Brain microvascular endothelial cell (primary cell): ENCODE measurements at places on chromosomes 5 and 9.

- DNase-seq: no peak
These were observed 20.2 kb downstream of the ALDH1A1 start for GRCh38 chr9:72932619-72933018.

GRCh38 chr5:121862801-121863200 lies 11.1 kb downstream of the FTMT start:
- DNase-seq: no peak

DNA sequence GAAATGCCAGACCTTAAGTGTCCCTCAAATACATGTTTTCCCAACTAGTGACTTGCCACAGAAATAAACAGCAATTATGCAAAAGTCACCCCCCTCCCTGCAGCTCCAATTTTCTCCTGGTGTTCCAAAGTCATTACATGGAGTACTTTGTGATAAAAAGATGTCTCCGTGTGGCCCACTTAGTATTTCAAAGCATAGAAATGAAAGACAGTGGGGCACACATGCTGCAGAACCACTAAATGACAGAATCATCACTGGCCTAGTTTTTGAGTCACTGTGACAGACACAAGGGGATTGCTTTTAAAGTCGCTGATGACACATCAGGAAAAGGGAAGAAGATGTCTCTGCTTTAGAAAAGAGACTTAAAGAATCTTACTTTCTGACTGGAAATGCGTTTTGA lies 323.4 kb downstream of the PSAT1 start:
- no peak for DNase-seq

- no peak for DNase-seq
These were observed 3.4 kb upstream of the RHOBTB3 start for GRCh38 chr5:95727764-95728191.

DNA sequence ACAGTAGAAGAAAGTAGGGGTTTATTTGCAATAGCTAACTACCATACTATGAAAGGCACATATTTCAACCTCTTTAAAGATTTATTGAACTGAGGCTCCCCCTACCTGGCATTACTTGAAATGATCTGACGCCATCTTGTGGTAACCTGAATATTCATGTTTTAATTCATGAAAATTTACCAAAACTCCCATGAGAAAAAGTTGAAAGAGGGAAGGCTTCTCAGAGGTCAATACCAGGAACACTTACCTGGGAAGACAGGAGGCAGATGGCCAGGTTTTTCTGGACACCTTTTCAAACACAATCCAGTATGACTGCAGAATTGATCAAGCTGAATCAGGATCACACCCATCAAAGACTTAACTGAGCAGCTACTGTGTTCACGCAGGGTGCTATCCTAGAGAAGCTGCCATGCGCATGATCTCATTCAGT lies 9.4 kb downstream of the PRELID2 start:
- DNase-seq: no peak

DNA sequence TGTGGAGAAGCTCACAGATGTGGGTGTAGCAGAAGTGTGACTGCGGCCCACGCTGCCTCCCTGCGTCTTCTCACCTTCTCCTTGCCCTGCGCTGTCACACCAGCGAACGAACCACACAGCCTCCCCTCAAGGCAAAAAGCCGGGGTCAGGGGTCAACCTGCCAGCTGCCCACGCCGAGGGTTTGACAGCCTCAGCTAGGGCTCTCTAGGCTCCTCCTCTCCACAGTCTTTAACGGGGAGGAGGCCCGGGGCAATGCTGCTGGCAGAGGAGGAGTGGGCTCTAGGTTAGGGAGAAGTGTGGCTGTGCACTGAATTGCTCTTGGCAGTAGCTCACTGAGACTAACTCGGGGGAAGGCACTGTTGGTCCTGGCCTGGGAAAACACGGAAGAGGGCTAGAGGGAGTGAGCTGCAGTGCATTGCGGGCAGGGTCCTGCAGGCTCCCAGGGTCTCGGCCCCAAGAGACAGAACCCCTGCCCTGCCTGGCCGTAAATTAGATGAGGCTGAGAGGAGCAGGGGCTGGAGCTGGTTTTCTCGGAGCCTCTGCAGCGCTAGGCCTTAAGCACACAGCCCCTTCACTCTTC lies 4.2 kb upstream of the TRIM52 start:
- DNase-seq: no peak

GRCh38 chr5:113271015-113271414 lies 163.8 kb downstream of the TSSK1B start:
- peak; percentile 58 for DNase-seq

- no peak for DNase-seq
These were observed 405.7 kb upstream of the IRX2 start for GRCh38 chr5:3157214-3157613.

- DNase-seq: no peak
These were observed 16.4 kb downstream of the CSF1R start for GRCh38 chr5:150069672-150070627.

GRCh38 chr9:14906644-14907359 lies 3.4 kb downstream of the FREM1 start:
- no peak for DNase-seq

DNA sequence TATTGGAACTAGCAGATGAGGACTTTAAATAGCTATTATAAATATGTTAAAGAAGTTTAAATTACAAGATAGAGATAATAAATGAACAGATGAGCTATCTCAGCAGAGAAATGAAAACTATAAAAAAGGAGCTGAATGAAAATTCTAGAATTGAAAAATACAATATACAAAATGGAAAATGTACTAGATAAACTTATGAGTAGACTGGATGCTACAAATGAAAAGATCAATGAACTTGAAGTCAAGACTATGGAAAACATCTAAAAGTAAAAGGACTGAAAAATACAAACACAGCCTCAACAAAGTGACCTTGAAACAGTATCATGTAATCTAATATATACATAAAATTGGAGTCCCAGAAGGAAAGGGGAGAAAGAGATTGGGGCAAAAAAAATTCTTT lies 10.7 kb upstream of the PDLIM4 start:
- DNase-seq: no peak

DNA sequence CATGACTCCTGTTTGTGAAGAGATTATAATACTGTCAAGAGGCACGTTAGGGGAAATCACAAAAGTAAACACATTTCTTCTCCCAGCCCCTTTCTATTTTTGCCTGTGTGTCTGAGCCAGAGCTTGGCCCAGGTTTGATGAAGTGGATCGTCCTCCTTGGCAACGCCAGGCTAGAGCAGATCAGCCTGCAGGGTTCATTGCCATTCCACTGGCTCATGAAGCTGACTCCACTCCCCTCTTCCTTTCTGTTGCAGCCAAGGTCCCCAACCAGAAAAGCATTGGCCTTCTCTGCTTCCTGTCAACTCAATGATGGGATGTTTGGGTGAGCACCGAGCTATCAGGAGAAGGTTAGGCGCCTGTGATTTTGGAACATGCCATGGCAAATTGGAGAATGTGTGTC lies 3.3 kb downstream of the ADRB2 start:
- DNase-seq: no peak

- DNase-seq: peak; percentile 93
These were observed 175.9 kb downstream of the MAN2A1 start for GRCh38 chr5:109865637-109866036.

DNA sequence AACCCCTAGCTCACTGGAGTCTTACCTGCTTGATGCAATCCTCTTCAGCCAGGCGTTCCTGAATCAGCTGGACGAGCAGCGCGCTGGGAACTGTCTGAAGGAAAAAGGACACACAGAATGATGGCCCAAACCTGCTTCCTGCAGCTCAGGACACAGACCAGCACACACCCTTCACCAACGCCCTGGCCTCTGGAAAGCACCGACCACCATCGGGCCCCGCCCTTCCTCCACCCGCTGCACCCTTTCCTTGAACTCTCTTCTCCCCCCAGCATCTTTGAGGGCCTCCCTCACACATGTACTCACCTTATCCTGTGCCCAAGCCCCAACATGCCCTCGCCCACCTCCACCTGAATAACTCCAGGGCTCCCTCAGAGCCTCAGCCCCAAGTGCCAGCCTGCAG lies 23.3 kb downstream of the AK8 start:
- DNase-seq: no peak

DNA sequence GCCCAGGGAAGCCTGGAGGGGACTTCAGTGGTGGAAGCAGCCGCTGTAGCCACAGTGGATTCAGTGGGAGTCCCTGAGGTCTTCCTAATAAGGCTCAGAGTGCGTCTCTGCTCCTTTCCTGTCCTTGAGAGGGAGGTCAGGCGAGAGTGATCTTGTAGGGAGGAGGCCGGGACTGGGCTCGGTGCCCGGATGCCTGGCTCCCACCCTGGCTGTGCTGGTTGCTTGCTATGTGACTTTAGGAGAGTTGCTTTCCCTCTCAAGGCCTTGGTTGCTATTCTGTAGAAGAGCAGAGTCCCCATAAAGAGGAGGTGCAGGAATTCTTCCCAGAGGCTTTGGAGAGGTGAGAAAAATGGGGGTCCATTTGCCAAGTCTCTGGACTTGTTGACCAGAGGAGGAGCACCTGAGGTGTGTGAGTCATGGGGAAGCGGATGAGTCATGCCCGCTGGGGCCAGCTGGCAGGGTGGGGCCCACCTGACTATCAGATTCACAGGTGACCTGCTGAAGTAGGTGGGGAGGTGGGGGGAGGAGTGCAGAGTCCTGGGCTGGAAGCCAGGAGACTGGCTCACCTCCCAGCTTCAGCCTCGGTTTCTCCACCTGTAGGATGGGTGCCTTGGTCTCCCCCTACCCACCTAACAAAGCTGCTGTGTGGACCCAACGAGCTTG lies 13.8 kb downstream of the GSN start:
- no peak for DNase-seq

DNA sequence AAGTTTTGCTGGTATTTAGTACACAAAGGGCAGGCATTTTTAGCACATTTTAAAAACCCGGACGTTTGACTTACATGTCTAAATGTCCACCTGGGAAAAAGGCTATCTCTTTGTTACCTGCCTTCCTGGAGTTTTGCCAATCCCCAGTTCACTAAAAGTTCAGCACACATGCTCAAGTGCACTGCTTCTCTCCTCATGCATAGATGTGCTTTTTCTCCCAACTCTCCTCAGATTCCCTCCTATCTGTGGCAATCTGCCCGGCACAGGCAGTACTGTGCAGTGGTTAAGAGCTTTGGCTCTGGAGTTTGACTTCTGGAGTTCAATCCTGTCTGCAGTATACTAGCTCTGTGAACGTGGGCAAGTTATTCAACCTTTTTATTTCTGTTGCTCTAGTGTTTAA lies 8.3 kb upstream of the CCNO start:
- DNase-seq: no peak

DNA sequence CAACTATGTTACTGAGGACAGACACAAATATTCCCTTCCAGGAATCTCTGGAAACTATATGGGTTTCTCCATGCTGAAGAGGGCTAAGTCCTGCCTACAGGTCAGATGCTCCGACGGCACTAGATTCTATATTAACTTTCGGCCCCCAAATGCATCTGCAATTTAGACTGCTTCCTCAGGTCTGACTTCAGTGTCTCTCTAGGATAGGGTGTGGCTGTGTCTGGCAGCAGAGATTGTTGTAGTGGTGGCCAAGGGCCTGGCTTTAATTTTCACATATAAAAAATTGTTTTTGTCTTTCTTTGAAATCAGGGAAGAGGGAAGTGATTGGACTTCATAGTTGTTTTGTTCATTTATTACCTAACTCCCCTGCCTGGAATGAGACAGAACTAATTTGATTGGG lies 101.8 kb downstream of the PJA2 start:
- no peak for DNase-seq

DNA sequence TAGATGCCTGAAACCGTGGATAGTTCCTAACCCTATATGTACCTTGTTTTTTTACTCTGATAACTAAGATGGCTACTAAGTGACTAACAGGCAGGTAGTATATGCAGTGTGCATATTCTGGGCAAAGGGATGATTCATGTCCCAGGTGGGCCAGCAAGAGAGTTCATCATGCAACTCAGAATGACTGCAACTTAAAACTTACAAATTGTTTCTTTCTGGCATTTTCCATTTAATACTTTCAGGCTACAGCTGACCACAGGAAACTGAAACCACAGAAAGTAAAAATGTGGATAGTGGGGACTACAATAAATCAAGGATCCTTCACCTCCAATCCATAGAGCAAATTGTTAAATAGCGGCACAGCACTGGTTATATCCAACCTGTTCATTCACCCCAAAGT lies 30.7 kb upstream of the VCAN start:
- DNase-seq: no peak

DNA sequence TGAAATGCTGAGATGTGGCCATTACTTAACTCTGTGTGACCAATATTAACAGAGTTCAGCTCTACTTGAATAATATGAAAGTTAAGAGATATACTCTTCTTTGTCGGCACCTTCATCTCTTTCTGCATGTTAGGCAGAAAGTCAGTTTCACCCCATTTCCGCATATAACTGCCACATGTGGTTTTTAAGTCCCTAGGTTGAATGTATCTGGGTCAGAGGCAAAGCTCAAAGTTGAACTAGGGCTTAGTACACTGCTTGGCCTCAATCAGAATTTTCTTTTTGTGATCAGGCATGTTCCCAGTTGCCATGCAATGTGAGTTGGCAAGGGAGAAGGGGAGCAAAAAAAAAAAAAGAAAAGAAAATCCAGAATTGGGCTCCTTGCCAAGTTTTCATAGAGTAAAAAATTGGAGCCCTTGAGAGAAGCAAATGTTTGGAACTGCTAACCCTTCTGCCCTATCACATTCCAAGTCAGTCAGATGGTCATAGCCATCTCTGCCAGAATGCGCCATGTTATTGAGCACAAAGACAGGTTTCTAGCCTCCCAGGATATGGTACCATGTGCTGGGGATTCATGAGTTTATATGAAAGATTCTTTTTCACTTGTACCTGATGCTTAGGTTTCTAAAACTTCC lies 251.2 kb upstream of the RORB start:
- DNase-seq: no peak

- DNase-seq: no peak
These were observed 134.6 kb downstream of the OLFM1 start for GRCh38 chr9:135221951-135222631.

GRCh38 chr5:133322743-133323142 lies 270.9 kb downstream of the HSPA4 start:
- no peak for DNase-seq

GRCh38 chr5:114957384-114957783 lies 212.3 kb downstream of the TRIM36 start:
- DNase-seq: no peak

DNA sequence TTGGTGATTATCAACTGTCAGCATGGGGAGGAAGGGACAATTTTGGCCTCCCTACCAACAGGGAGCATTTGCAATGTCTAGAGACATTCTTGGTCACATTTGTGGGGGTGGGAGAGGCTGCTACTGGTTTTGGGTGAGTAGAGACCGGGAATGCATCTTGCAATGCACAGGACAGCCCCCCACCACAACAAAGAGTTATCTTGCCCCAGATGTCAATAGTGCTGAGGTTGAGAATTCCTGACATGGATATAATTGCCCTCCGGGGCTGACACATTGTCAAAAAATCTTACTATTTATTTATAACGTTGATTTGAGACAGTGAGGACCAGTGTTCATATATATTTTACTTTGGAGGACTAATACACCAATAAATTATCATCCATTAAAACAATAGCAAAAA lies 316.1 kb downstream of the PSAT1 start:
- DNase-seq: no peak

DNA sequence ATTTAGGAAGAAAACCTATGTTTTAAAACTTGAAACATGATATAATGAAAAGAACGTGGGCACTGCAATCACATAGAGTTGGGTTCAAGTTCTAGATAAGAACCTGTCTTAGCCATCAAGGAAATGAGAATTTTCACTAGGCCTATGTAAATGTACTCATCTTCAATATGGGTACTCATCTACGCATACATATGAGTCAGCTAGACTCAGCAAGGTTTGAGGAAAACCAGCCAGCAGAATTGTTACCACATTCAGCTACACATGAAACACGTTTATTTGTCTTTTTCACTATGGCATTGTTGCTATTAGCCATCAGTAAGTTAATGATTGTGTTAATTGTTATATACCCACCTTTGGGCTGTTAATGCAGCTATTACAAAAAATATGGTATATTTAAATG lies 146.3 kb downstream of the CHSY3 start:
- DNase-seq: no peak

GRCh38 chr5:7493081-7493480 lies 97.1 kb downstream of the ADCY2 start:
- no peak for DNase-seq
